ENCODE measurements at places on chromosomes 2 and 18.

DNA sequence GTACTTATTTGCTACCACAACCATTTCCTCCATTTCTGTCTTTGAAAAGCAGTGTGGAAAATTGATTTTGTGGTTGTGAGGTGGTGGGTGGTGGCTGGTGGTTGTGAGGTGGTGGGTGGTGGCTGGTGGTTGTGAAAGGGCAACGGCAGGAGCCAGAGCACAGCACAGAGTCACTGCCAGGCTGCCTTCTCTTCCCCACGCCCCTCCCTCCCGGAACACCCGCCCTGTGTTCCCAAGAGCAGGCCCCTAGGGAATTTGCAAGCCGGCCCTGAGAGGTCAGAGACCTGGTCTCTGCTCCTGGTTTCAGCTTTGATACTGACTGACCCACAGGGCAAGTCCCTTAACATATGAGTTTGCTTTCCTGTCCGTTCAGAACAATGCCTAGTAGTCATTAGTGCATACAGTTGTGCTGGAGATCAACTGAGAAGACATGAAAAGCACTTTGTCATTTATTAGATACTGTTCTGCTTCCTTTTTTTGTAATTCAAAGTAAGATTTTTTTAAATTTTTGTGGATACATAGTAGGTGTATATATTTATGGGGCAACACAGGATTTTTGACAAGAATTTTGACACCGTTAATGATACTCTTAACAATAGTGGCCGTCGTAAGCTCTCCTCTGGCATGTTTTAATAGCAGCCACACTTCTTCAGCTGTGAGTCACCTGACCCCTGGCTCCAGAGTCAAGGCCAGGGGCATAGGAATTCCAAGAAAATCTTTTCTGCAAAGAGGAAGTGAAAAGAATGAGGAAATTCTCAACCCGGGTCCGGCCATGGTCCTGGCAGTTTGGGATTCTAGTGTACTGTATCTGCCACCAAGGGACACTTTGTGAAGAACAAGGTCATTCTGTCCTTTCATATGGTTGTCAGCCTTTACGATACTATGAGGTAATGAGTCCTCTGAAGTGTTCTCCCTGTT, 53.2 kb downstream of the ITGA6 start:
- DNase-seq: no peak

- DNase-seq: no peak
Observed at GRCh38 chr2:54332386-54332785, 76.4 kb upstream of the TSPYL6 start.

GRCh38 chr2:213125646-213126347, 25.6 kb downstream of the IKZF2 start:
- DNase-seq: no peak

DNA sequence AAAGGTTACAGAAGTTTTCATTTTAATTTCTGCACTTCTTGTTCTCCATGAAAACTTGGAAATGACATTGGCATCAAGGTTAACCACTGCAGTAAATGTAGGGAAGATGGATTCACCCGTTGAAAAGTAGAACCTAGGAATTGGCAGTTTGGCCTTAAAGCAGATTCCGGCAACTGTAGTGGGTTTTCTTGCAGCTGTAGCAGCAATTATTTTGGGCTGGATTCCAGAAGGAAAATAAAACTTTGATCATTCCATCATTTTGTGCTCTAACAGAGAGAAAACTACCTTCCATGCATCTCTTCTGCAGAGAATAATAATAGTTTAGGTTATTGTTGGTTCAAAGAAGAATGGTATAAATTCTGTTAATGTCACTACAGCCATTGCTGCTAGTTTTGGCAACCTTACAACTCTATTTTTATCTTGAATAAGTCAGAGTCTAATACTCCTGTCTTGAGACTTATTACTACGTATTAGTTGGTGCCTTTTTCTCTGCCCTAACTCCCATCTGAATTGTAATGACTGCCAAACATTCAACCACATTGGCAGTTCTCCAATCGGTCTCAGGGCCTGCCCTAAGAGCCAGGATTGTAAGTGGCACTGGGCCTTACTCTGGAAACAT, 178.1 kb upstream of the PIEZO2 start:
- DNase-seq: no peak

DNA sequence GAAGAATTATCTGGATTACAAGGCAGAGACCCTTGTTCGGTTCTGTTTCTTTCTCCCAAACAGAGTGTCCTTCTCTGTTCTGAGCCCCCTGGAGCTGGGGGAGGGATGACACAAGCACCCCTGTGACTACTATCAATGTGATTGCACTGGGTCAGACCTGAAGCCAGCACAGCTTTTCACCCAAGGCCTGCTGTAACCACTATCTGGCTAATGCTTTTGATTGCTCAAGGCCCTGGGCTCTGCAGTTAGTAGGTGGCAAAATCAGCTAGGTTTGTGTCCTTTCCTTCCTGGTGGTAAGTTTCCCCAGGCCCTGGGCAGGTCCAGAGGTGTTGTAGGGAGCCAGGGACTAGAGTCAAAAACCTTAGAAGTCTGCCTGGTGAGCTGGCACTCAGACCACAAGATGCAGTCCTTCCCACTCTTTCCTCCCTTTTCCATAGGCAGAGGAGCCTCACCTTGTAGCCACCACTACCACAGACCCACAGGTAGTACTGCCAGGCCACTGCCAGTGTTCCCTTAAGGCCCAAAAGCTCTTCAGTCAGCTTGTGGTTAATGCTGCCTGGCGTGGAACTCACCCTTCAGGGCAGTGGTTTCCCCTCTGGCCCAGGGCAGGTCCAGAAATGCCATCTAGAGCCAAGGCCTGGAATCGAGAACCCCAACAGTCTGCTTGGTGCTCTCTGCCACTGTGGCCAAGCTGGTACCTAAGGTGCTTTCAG, 83.0 kb downstream of the FAM117B start:
- DNase-seq: no peak

DNA sequence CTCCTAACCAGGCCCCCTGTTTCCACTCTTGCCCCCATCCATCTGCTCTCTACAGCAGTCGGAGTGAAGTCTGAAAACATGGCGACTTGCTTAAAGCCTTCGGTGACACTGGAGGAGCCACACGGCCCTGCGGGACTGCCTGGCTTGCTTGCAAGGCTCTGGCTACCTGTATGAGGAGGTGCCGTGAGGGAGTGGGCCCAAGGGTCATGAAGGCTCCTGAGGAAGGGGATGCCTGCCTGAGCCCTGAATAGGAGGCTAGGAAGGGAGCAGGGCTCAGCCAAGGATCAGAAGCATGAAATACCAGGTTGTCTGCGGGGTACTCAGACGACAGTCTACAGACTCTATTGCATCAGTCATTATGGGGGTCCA, 75.4 kb downstream of the EMX1 start:
- no peak for DNase-seq

GRCh38 chr2:157260533-157261198, 3.2 kb downstream of the GALNT5 start:
- DNase-seq: no peak

- no peak for DNase-seq
Observed at GRCh38 chr2:79139423-79139822, 19.1 kb downstream of the REG1A start.

GRCh38 chr2:109542384-109542783, 71.4 kb downstream of the SEPTIN10 start:
- DNase-seq: no peak

Data from activated CD4-positive, CD25-positive, alpha-beta regulatory T cell (primary cell).